ENCODE measurements at places on chromosomes 2 and 18.
A peak's percentile ranks its signal among the peaks of the same experiment; 100 is the strongest.

- DNase-seq = peak; percentile 0
Measured at GRCh38 chr2:193462411-193462810, 1267.7 kb upstream of the TMEFF2 start.

DNA sequence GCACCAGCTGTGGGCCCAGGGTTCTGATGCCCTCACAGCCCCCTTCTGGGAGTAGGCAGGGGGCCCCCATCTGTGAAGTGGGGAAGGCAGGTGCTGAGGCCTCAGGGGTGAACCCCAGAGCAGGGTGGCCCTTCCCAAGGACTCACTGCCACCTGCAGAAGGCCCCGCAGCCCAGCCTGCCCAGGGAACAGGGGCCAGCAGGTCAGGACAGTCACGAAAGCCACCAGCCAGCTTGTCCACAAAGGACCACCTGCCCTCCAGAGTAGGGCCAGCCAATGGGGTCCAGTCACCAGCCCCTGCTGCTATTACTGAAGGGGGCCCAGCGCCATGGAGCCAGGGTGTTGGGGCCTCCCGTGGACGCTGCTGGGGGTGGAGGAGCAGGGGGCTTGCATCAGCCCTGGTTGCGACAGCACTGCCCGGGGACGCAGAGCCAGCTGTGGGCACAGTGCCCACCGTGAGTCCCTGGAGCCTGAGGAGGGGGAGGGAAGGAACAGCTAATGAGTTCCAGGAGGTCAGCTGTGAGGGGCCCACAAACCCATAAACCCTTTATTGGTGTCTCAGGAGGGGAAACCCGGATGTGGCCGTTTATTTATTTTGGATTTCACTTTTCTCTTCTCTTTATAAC, 11.5 kb upstream of the SNED1 start:
- DNase-seq = peak; percentile 81

- DNase-seq = peak; percentile 86
Measured at GRCh38 chr2:64654063-64654811, 524 bp upstream of the SERTAD2 start.

DNA sequence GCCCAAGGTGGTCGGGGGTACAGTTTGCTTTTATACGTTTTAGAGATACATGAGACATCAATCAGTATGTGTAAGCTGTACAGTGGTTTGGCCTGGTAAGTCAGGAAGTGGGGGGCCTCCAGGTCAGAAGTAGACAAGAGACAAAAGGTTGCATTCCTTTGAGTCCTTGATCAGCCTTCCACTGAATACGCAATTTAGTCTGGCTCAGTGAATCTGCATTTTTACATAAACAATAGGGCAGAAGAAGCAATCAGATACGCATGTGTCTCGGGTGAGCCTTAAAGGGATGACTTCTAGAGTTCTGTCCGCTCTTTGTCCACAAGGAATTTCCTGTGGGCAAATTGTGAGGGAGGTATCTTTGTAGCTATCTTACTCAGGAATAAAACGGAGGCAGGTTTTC, 87.2 kb downstream of the SOWAHC start:
- DNase-seq = no peak

DNA sequence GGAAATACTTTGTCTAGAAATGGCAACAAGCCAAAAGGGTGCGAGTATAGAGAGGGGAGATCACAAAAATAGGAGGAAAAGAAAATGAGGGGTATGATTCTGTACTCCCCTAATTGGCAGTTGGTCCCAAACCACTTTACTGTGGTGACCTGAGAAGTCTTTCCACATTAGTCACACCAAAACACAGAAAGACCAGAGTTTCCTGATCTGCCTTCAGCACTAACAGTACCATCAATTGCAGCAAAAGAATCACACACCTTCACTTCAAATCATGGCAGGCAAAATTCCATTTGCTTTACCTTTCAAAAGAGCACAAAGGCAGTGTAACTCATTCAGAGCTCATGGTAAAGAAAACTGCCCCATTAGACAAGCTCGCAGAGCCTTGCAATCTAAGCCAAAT, 86.8 kb downstream of the ALK start:
- DNase-seq = no peak

- peak; percentile 63 for DNase-seq
Measured at GRCh38 chr2:102253753-102254150, 57.6 kb upstream of the IL1RL1 start.

GRCh38 chr2:5322396-5322795, 369.8 kb upstream of the SOX11 start:
- no peak for DNase-seq

GRCh38 chr2:170026361-170026760, 151.6 kb upstream of the MYO3B start:
- DNase-seq = no peak

All from fibroblast of pulmonary artery (primary cell).